Memory B cell (primary cell): ENCODE measurements at places on chromosomes 1 and 21.

- peaks cover 52% of the 10 kb centered on the region for H3K4me1 ChIP-seq
- DNase-seq = no peak
- no peaks in the 10 kb centered on the region for H3K36me3 ChIP-seq
- H3K27ac ChIP-seq = no peak overlapping the region
Measured at GRCh38 chr1:161721738-161722343, 497 bp downstream of the FCRLB start.

- H3K4me1 ChIP-seq = peaks cover 23% of the 10 kb centered on the region
- H3K36me3 ChIP-seq = no peaks in the 10 kb centered on the region
- H3K27ac ChIP-seq = peak overlapping the region; percentile 98
- DNase-seq = peak; percentile 84
- H3K4me3 ChIP-seq = peak overlapping the region; percentile 92
Measured at GRCh38 chr1:100037927-100038659, 68.3 kb downstream of the SLC35A3 start.

DNA sequence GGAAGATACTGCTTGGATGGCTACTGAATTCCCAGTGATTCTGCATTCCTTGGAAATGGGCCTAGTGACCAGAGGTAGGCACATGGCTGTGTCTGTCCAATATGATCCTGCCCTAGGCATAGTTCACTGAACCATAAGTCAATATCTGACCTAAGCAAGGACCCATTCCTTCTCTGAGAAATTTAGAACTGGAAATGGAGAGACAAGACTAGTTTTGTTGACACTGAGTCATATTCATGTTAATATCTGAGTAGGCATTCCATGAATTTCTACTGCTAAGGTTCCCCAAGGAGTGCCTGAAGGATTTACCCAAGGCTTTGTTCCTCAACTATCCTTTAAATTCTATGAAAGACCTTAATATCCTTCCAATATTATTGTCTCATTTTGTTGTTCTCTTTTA lies 329.8 kb upstream of the BEND5 start:
- H3K27ac ChIP-seq = no peak overlapping the region
- H3K27me3 ChIP-seq = peaks cover 10% of the 10 kb centered on the region

DNA sequence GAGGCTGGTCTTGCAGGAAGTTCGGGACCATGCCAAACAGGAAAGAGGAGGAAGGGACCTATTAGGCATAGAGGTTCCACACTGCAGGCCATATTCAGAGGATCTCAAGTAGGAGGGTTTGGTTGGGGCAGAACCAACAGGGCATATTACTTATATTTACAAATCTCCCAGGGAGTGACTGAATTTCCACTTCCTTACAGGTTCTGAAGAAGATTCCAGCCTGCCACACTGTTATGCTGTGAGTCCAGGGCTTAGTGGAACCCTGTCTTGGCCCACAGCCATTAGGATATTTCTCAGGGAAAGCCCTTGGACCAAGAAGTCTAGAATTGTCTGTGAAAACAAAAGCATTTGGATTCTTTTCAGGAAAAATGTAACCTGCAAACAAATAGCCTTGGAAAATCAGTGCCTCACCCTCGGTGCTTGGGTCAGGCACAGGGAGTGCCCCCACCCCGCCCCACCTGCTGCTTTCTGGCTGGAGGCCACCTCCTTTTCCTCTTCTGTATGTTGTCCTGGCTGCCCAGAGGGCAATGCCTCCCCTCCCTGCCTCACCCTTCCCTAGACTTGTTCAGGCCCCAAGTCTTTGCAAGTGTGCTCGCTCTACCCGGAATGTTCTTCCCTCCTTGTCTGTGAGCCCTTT lies 41.0 kb upstream of the JUN start:
- H3K27me3 ChIP-seq = peaks cover 1% of the 10 kb centered on the region
- H3K36me3 ChIP-seq = peaks cover 12% of the 10 kb centered on the region
- no peak overlapping the region for H3K27ac ChIP-seq

GRCh38 chr21:28833182-28833581 lies 159.5 kb downstream of the LTN1 start:
- H3K36me3 ChIP-seq = peaks cover 6% of the 10 kb centered on the region
- no peak overlapping the region for H3K27ac ChIP-seq
- H3K4me3 ChIP-seq = no peak overlapping the region
- DNase-seq = no peak

GRCh38 chr21:20353351-20353750 lies 644.9 kb upstream of the NCAM2 start:
- no peaks in the 10 kb centered on the region for H3K4me1 ChIP-seq
- H3K4me3 ChIP-seq = no peak overlapping the region
- H3K27ac ChIP-seq = no peak overlapping the region
- no peak for DNase-seq
- H3K36me3 ChIP-seq = no peaks in the 10 kb centered on the region

- DNase-seq = no peak
- H3K27ac ChIP-seq = no peak overlapping the region
- H3K27me3 ChIP-seq = peaks cover 2% of the 10 kb centered on the region
- peaks cover 31% of the 10 kb centered on the region for H3K4me1 ChIP-seq
- H3K4me3 ChIP-seq = no peak overlapping the region
Measured at GRCh38 chr1:59139396-59139795, 157.5 kb upstream of the FGGY start.

DNA sequence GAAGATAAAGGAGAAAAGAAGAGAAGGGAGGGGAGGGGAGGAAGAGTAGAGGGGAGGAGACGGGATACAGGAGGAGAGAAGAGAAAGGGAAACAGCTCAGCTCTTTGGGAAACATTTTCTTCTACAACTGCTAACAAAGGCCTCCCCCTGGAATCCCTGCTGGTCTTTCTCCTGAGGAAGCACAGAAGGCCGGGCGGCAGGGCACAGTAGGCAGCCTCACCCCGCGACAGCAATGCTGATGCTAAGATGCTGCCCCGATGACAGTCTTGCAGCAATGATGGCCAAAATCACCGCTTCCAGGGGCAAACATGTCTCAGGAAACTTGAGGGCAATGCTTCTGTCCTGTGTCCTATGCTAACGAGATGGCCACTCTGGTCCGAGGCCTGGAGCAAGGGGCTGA lies 5.2 kb downstream of the KIAA2013 start:
- H3K4me1 ChIP-seq = peaks cover 30% of the 10 kb centered on the region
- DNase-seq = no peak
- H3K27me3 ChIP-seq = no peaks in the 10 kb centered on the region

- H3K27me3 ChIP-seq = no peaks in the 10 kb centered on the region
- H3K4me3 ChIP-seq = no peak overlapping the region
- H3K4me1 ChIP-seq = peaks cover 26% of the 10 kb centered on the region
- H3K36me3 ChIP-seq = peaks cover 11% of the 10 kb centered on the region
- no peak for DNase-seq
Measured at GRCh38 chr1:202954057-202954745, 3.9 kb downstream of the ADIPOR1 start.

DNA sequence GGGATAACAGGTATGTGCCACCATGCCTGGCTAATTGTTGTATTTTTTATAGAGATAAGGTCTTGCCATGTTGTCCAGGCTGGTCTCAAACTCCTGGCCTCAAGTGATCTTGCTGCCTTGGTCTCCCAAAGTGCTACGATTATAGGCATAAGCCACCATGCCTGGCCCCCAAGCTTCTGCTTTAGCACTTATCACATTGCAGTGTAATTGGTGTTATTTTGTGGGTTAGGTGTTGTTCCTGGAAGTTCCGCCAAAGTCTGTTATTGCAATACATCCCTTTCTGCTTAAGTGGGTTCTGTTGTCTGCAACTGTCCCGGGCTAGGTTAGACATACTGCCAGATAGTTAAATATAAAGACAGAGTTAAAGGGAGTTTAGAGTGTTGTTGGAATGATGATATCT lies 3.4 kb downstream of the ZCCHC17 start:
- DNase-seq = no peak
- H3K36me3 ChIP-seq = peaks cover 5% of the 10 kb centered on the region
- no peaks in the 10 kb centered on the region for H3K27me3 ChIP-seq
- no peak overlapping the region for H3K4me3 ChIP-seq
- H3K27ac ChIP-seq = no peak overlapping the region
- H3K4me1 ChIP-seq = peaks cover 17% of the 10 kb centered on the region

DNA sequence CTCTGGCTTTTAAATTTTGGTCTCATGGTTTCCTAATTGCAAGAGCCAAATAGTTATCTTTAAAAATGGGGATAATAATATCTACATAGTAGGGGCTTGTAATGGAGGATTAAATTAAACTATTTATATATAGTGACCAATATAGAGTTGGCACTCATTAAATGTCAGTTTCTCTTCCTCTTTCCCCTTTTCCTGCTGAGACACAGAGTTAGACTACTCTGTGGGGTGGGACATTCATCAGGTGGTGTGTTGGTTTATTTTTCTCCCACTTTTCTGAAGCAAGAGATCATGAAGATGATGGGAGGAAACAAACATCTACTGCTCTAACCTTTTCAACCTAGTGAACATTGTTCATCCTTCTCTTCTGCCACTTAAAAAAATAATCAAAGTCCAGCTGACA lies 17.3 kb upstream of the RAP1A start:
- H3K27ac ChIP-seq = peak overlapping the region; percentile 89
- no peaks in the 10 kb centered on the region for H3K36me3 ChIP-seq
- no peak for DNase-seq
- H3K4me3 ChIP-seq = peak overlapping the region; percentile 68
- no peaks in the 10 kb centered on the region for H3K27me3 ChIP-seq
- peaks cover 63% of the 10 kb centered on the region for H3K4me1 ChIP-seq

- H3K36me3 ChIP-seq = peaks cover 58% of the 10 kb centered on the region
- no peak for DNase-seq
- H3K4me3 ChIP-seq = no peak overlapping the region
- no peaks in the 10 kb centered on the region for H3K27me3 ChIP-seq
- H3K27ac ChIP-seq = no peak overlapping the region
Measured at GRCh38 chr21:34129039-34129891, 55.9 kb downstream of the MRPS6 start.

- no peak for DNase-seq
- no peak overlapping the region for H3K4me3 ChIP-seq
- H3K27me3 ChIP-seq = peaks cover 11% of the 10 kb centered on the region
- H3K27ac ChIP-seq = no peak overlapping the region
- no peaks in the 10 kb centered on the region for H3K36me3 ChIP-seq
Measured at GRCh38 chr21:34726627-34727337, 58.0 kb downstream of the CLIC6 start.

GRCh38 chr1:17232759-17233661 lies 15.9 kb upstream of the PADI3 start:
- no peak overlapping the region for H3K27ac ChIP-seq
- H3K4me3 ChIP-seq = no peak overlapping the region
- H3K4me1 ChIP-seq = peaks cover 3% of the 10 kb centered on the region
- H3K36me3 ChIP-seq = no peaks in the 10 kb centered on the region
- H3K27me3 ChIP-seq = peaks cover 4% of the 10 kb centered on the region
- DNase-seq = no peak

GRCh38 chr1:181179987-181180365 lies 91.5 kb downstream of the IER5 start:
- H3K27ac ChIP-seq = no peak overlapping the region
- DNase-seq = no peak
- H3K36me3 ChIP-seq = no peaks in the 10 kb centered on the region
- no peak overlapping the region for H3K4me3 ChIP-seq
- H3K4me1 ChIP-seq = no peaks in the 10 kb centered on the region

- no peak for DNase-seq
- no peaks in the 10 kb centered on the region for H3K4me1 ChIP-seq
- H3K27me3 ChIP-seq = no peaks in the 10 kb centered on the region
- H3K4me3 ChIP-seq = no peak overlapping the region
Measured at GRCh38 chr1:240854367-240854766, 242.4 kb upstream of the GREM2 start.

DNA sequence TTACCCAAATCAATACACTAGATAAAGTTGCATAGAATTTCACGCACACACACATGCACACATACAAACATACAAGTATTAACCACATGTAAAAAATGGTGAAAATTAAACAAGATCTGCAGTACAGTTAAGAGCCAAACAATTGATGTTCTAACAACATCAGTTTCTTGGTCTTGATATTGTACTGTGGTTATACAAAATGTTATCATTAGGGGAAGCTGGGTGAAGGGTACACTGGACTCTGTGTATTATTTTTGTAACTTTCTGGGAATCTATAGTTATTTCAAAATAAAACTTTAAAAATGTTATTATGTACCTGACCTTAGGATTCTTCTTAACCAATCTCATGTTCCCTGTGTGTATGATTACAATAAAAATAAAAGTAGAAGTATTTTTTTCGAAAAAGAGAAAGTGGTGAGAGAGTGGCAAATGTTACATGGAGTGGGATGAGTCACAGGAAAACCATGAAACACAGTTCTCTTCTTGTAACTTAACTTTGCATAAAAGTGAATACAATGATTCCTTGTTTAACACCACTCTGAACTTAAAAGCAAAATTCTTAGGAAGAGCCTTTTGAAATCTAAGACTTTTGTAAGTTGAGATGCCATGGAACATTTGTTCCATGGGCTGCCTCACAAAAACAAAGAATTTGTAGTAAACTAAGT lies 101.6 kb upstream of the RUNX1 start:
- DNase-seq = no peak
- H3K36me3 ChIP-seq = no peaks in the 10 kb centered on the region
- no peak overlapping the region for H3K4me3 ChIP-seq
- H3K27me3 ChIP-seq = peaks cover 5% of the 10 kb centered on the region
- no peak overlapping the region for H3K27ac ChIP-seq

DNA sequence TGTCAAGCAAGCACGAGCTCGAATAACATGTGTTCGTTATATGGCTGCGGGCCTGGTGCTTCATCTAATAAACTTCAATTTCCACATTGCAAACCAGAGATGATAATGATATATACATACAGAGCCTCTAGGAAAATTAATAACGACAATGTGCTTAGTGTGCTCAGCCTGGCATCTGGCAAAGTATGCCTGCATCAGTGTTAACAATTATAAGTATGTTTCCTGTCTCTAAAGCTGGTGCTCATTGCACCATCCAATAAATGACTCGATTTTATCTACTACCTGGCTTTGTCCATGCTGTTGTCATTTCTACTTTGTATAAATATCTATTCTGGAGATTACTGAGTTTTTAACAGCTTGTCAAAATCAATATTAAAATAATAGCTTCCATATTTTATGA lies 1402.6 kb downstream of the MRPL39 start:
- no peak for DNase-seq
- no peaks in the 10 kb centered on the region for H3K4me1 ChIP-seq
- no peak overlapping the region for H3K4me3 ChIP-seq
- no peak overlapping the region for H3K27ac ChIP-seq
- no peaks in the 10 kb centered on the region for H3K36me3 ChIP-seq
- H3K27me3 ChIP-seq = peaks cover 2% of the 10 kb centered on the region
